ENCODE measurements at places on chromosomes 6 and 20.

GRCh38 chr20:56392881-56393482 is 537 bp downstream of the CSTF1 start:
- no peak for DNase-seq

DNA sequence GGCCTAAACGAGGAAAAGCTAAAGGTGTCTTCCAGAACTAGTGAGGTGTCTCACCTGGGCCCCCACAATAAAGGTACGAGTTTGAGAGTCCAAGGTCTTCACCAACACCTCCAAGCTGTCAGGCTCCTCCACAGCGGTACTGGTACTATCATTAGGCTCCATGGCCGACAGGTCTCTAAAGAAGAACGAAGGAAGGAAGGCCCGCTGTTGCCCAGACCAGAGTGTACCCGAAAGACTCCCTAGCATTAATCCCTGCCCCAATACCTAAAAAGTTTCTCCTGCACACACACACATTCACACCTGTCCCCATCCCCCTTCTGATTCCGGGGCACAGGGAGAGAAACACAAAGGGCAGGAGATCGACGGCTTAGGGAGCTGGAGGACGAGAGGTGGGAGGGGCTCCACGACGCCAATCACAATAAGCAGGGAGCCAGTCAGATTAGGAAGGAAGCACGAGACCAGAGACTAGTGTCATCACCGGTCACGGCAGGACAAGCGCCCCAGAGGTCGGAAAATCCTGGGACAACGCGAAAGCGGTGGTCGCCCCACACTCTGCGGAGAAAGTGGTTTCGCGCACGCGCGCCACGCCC is 764 bp downstream of the BAG6 start:
- DNase-seq: no peak

DNA sequence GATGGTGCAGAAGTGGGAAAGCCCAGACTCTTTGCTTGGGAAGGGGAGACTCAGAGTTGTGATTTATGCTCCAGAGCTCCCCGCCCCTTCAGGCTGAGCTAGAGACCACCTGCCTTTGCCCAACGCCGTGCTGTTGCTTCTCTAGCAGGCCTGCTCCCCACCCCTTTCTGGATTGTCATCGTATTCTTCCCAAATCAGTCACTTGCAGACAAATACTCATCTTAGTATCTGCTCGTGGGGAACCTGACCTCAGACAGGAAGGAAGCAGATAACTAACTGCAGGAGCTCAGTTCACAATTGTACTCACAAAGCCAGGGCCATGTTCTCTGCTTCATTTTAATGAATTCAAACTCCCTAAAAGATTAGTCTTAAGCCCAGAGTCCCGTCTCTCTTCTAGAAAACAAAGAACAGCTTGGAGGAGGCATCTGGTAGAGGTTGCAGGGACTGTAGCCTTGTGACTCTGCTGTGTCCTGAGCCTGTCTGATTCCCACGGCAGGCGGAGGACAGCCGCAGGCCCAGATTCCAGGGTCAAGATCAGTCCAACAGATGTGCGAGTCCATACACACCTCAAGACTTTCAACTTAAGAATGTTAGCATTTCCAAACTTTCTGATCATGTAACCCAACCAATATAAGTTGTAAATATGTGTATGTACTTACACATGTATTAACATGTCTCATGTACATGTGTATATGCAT is 57.2 kb upstream of the GGTLC1 start:
- no peak for DNase-seq

GRCh38 chr20:33814238-33814712 is 3.1 kb downstream of the CHMP4B start:
- DNase-seq: no peak
